ENCODE measurements at places on chromosomes 12 and 14.

DNA sequence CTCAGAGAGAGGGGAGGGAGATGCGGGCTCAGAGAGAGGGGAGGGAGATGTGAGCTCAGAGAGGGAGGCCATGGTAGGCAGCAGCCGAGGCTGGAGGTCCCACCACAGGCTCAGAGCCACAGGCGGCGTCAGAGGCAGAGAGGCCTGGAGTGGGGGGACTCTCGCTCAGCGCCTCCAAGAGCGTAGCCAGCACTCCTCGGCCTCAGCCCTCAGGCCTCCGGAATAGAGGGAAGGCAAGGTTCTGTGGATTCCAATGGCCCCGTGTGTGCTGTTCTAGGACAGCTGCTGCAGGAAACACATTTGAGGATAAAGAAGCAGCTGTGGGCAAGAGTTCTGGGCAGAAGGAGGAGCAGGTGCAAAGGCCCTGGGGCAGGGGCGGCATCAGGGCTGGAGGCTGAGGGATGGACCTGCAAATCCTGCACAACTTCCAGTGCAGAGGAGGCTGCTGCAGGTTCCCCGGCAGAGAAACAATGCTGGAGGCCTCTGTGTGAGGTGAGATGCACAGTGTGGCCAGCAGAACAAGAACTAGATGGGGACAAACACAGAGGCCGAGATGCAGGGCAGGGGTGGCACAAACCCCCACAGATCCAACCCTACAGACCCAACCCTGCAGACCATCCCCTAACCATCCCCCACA, 59.1 kb upstream of the GALNT9 start:
- no peak for DNase-seq

DNA sequence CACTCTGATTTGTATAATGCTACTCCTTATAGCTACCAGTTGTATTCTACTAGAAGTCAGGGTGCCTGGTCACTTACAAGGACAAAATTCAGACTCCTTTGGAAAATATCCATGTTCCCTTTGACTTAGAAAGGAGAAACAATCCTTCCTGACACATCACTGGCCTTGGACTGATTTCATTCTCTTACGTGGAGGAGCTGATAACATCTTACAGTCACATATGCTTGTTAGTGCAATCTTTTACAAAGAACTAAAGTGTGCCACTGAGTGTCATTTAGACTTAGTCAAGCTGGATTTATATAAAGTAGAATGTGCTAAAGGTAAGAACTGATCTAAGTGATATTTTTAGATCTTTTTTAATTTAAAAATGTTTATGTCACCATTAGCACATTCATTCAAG, 131.0 kb upstream of the TMTC2 start:
- no peak for DNase-seq

- DNase-seq, result no peak
Measured at GRCh38 chr14:51873221-51873893, 12.9 kb downstream of the GNG2 start.

- no peak for DNase-seq
Measured at GRCh38 chr14:66135831-66136230, 350.3 kb upstream of the CCDC196 start.

DNA sequence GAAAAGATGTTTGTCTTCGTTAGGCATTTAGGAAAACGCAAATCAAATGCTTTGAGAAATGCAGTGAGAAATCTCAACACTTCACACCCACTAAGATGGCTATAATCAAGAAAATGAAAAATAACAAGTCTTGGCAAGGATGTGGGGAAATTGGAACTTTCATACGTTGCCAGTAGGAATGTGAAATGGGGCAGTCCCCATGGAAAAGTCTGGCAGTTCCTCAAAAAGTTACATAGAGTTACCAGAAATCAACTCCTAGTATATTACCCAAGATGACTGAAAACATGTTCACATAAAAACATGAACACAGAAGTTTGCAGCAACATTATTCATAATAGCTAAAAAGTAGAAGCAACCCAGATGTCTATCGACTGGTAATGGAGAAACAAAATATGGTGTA, 41.5 kb upstream of the LRTM2 start:
- no peak for DNase-seq

- DNase-seq, result no peak
Measured at GRCh38 chr14:71287567-71287966, 380.3 kb downstream of the PCNX1 start.

DNA sequence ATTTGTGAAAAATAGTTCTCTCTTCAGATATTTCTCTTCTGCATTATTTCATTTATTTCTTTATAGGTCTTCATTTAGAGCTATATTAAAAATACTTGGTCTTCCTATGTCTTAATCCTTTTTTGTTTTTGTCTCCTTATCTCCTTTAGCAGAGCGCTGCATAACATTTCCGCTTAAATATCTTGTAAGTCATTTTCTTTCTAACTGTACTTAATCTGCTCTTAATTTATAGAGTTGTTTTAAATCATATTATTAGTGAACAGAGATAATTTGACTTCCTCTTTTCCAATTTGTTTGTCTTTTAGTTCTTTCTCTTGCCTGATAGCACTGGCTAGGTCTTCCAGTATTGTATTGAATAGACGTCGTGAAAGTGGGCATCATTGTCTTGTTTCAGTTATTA, 18.0 kb downstream of the LUM start:
- no peak for DNase-seq

DNA sequence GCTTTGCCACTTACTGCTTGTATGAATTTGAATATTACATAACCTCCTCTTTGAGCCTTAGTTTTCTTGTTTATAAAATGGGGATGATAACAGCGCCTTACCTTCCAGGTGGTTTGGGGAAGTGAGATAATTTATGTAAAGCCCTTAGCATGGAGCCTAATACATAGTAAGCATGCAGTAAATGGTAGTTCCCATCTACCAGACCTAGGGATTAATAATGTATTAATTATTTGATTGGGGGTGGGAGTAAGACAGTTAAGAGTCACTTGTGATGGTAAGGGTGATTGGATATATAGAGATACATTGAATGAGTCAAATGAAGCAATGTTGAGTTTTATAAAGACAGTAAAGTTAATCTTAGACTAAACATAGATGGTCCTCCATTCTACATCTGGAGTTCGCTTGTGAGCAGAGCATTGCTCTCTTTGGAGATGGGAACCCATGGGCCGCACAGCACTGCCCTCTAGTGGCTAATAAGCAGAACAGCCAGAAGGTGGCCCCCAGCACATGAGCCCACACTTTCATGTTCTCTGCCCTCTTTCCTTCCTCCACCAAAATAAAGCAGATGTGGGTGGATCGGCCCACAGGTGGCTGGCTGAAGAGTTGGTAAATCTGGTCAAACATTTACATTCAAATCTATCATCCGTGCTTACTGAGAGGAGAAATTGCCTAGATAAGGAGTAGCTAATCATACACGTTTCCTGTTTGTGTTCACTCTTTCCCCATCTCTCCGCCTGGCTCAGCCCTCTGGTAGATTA, 26.5 kb upstream of the TAMALIN start:
- DNase-seq, result peak; percentile 30

DNA sequence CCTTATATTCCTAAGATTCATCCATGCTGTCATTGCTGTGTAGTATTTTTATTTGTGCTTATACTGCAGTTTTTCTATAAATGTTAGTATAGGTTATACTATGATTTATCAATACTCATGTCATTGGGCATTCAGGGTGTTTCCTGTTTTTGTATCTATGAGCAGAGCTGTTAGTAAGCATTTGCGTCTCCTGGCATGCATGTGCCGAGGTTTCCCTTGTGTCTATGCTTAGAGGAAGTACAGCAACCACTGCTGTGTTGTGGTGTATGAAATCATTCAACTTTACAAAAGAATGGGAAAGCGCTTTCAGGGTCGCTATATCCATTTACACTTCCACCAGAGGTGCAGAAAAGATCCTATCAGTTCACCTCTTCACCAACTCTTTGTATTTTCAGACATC, 122.7 kb downstream of the RGS6 start:
- DNase-seq, result no peak

- DNase-seq, result no peak
Measured at GRCh38 chr12:43978556-43978955, 142.7 kb downstream of the TMEM117 start.

DNA sequence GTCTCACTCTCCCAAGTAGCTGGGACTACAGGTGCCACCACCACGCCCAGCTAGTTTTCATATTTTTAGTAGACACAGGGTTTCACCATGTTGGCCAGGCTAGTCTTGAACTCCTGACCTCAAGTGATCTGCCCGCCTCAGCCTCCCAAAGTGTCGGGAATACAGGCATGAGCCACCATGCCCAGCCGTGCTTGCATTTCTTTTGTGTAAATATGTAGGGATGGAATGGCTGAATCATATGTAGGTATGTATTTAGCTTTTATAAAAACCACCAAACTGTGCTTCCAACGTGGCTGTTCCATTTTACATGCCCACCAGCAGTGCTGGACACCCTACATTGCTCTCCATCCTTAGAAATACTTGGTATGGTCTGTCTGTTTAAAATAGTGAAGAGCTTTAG, 32.8 kb upstream of the CLMN start:
- DNase-seq, result no peak

GRCh38 chr14:52106840-52107239, 38.0 kb upstream of the NID2 start:
- no peak for DNase-seq

DNA sequence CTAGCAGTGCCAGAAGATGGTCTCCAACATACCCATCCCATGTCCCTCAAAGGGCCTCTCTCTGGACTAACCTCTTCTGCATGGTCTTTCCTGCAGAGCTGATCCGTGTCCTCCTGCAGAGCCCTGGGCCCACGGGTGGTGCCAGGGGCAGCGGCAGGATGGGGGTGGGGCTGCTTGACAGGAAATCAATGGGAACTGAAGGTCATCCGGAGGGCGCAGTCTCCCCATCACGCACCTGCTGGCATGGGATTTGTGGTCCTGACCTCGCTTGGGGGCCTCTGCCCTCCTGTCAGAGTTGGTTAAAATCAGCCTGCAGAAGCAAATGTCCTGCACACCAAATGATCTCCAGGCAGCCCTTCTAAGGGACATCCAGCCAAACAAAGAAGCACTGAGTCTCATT, 110.2 kb downstream of the DPF3 start:
- no peak for DNase-seq

DNA sequence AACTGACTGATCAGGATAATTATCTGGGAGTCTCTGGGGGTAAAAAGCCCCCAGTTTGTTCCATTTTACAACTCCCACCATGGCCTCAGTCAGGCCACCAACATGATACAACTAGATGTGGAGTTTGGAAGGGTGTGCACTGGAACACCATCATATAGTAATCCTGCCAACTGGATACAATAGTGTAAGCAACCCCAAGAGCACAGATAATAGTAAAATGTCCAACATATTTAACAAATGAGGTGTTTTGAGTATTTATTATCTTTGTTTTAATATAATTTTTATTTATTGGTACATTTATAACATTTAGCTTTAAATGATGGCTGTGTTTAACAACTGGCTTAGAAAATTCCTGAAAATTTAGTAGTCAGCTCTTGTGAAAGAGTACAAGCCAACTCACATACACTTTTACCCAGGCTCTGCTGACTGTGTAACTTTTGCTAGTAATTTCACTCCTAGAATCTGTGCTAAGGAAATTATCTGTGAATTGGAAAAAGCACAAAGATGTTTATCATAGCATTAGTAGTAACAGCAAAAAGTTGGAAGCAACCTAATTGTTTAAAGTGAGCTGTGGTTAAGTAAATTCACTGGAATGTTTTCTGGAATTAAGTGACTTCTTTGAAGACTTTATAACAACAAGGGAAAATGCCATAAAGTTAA, 196.8 kb downstream of the RAD51B start:
- no peak for DNase-seq

DNA sequence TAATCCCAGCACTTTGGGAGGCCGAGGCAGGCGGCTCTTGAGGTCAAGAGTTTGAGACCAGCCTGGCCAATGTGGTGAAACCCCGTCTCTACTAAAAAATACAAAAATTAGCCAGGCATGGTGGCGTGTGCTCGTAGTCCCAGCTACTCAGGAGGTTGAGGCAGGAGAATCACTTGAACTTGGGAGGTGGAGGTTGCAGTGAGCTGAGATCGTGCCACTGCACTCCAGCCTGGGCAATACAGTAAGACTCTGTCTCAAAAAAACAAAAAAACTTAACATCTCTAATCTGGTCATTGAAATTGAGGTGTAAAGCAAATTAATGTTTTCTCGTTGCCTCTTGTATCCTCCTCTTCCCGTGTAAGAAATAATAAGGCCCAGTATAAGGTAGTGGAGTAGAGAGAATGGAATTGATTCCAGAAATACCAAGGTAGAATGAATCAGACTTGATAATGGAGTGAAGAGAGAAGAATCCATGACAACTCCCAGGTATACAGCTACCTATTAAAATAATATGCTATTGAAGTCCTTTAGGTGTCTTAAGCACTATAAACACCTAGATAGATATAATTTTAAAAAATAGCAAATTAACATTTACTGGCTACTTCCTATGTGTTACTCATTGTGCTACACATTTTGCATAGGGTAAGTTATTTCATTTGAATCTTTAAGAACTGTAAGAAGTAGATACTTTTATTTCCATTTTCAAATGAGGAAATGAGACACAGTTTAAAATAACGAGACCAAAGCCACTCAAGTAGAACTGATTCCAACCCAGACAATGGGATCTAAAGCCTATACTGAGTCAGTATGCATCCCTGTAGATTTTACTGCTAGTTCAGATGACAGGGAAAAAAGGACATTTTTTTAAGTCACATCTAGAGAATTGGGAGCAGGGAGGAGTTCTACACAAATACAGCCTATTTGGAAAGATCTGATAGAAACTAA, 23.2 kb downstream of the RAP1B start:
- DNase-seq, result no peak

DNA sequence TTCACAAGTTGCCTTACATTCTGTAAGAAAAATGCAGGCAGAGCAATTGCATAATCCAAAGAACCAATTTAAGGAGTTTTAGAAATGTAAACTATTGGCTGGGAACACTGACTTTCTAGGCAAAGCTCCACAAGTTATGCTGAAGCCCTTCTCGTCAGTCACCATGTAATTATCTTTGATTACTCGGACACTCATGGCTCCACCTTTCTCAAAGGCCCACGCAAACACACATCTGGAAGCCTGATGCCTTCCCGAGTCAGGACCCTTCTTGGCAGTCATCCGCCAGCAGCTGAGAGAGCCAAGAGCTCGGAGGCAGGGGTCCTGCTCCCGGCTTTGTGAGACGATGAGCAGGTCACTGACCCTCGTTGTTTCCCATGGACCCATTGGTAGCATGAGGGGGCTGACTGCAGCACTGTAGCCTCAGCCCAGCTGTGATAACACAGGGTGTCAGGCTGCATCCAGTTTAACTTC, 202.2 kb downstream of the TMEM132D start:
- DNase-seq, result no peak

- DNase-seq, result no peak
Measured at GRCh38 chr14:29805415-29806123, 122.1 kb downstream of the PRKD1 start.

DNA sequence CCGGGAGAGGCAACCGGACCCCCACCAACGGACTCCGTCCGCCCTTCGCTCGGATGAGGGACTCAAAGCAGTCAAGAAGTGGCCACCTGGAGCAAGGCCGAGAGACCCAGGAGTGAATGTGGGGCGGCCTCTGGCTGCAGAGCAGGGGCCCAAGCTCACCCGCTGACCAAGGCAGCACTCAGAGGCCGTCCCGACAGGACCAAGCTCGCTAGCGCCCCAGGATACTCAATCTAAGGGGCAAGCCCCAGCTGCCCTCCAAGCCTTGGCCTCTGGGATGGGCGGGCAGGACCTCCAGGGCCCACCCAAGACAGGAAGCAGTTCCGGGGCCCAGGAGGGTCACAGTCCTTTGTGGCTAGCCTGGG, 936 bp downstream of the AKT1 start:
- no peak for DNase-seq

Data from stimulated activated CD4-positive, alpha-beta T cell treated with anti-CD3 and anti-CD28 coated beads, Interleukin-15, amount 100 ng/mL, for 48 hours (primary cell).